HEK293T (cell line): ENCODE measurements at places on chromosomes 1 and 21.

DNA sequence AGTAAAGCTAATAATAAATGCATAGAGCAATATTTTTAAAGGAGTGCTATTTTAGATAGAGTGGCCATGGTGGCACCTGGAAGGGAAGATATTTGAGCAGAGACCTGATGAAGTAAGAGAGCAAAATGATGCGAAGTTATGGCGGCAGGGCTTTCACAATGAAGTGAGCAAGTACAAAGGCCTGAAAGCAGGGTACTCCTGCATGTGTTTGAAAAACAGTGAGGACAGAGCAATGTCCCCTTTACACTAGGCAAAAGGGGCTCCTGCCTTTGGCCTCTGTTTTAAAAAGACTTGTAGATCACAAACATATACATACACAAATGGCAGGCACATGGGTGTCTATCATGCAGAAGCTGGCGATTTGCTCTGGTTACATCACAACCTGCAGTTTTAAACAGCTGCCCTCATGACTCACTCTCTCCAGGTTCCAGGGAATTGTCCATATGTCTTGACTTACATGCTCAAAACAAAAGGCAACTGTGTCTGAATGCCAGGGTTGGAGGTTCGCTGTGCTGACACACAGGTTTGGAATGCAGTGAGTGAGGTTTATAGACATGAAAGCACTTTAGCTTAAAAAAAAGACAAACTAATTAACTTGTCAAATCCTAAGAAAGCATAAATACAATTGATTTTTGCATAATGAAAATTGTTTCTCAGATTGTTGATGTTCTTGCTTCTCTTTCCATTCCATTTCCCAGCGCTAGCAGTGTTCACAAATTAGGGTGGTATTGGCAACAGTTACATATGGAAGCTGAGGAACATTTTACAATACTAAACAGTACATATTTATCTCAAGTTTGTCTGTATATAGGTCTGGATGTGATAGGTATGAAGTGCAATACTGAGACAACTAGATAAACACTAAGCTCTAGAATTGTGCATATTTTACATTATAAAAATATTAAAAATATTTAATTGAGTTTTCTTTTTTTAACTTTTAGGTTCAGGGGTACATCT lies 313.9 kb downstream of the BARHL2 start:
- DNase-seq: peak; percentile 45

DNA sequence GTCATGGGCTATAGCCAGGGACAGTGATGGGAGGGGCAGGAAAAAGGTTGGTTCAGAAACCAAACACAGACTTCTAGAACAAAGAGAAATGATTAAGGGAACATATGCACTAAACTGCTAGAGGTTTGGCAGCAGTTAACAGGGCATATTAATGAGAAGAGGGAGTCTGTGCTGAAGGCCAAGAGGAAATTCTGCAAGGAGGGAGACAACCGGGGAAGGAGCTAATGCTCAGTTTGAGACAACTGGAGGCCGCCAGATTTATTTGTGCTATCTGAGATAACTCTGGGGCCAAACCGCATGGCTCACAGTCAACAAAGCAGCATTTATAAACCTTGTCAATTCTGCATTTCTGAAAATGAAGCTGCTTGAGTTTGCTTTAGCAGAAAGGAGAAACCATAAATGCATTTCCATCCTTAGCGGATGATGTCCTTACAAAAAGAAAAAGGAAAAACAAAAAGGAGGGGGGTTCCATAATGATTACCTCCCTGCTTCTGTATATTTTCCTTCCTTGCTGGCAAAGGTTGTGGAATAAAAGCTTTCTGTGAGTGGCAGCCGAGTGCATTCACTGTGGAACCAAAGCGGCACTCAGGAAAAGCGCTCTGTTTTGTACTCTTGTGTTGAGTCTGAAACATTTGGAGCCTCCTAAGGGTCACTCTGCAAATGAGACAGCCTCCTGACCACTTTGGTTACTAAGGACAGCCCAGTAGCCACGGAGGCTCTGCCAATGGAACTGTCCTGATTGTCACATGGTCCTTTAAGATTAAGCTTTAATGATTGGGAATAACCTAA lies 70.3 kb downstream of the SIM2 start:
- no peak for DNase-seq

GRCh38 chr1:50930965-50931737 lies 28.9 kb downstream of the FAF1 start:
- no peak for DNase-seq

GRCh38 chr1:115954684-115955083 lies 21.6 kb upstream of the SLC22A15 start:
- no peak for DNase-seq

GRCh38 chr1:101967871-101968270 lies 28.9 kb downstream of the OLFM3 start:
- DNase-seq: no peak

- no peak for DNase-seq
Measured at GRCh38 chr1:21332554-21333311, 42.5 kb upstream of the ECE1 start.

DNA sequence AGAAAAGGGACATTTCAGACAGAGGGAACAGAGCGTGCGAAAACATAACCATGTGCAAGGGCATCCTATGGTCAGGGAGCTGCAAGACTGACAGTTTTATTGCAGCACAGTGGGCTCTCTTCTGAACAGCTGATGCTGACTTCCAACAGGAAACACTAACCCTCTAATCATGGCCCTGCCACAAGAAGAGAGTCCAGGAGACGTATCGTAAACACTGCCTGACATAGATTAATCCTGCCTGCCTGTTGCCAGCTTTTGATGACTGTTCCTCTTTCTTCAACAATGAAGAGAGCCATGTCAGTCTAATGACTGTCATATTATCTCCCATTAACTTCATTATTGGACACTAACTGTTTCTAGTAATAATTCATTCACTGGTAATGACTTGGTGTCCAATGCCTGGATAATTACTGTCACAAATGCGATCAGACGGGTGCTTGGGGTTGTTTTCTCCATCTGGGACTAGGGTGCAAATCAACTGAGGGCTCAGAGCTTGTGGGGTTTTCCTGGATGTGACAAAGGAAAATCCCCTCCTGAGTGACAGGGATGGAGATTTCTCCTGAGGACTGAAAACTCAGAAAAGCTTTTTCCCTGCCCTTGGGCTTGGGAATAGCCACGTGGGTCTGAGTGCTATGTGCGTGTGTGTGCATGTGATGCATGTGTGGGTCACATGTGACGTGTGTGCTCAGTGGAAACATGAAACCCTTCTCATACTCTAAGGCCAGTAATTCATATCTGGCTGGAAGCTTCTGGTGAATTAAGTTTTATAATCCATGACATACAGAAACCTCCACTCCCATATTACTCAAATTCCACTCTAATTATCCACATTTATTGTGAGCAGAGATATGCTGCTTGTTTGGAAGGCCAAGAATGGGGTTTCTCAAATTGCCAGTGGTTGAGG lies 144.0 kb upstream of the PLXNA2 start:
- no peak for DNase-seq

- DNase-seq: no peak
Measured at GRCh38 chr21:39060485-39061083, 122.7 kb downstream of the PSMG1 start.

DNA sequence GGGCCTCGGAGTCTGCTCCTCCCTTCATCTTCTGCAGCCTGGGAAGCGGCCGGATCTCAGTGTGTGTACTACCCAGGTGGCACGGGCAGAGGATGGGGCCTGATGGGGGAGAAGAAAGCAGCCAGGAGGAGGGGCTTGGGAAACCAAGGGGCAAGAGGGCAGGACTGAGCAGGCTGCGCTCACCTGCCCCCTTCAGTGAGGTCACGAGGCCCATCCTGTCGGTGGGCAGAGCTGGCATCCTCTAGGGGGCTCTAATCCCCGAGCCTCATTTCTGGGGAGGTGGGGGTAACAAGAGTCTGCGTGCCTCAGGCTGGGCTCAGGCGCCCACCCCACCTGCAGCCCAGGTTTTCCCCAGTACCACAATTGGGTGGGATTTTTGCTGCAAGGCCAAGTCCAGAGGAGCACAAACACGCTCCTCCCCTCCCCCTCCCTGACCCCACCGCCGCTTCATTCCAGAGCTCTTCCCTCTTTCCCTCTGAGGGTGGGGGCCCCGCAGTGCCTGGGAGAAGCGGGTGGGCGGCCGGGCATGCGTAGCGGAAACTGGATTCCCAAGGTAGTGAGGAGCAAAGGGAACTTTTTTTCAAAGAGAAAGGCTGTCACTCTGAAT lies 1.8 kb upstream of the WNT3A start:
- DNase-seq: peak; percentile 12

GRCh38 chr1:19339214-19339861 lies 27.2 kb downstream of the SLC66A1 start:
- no peak for DNase-seq

DNA sequence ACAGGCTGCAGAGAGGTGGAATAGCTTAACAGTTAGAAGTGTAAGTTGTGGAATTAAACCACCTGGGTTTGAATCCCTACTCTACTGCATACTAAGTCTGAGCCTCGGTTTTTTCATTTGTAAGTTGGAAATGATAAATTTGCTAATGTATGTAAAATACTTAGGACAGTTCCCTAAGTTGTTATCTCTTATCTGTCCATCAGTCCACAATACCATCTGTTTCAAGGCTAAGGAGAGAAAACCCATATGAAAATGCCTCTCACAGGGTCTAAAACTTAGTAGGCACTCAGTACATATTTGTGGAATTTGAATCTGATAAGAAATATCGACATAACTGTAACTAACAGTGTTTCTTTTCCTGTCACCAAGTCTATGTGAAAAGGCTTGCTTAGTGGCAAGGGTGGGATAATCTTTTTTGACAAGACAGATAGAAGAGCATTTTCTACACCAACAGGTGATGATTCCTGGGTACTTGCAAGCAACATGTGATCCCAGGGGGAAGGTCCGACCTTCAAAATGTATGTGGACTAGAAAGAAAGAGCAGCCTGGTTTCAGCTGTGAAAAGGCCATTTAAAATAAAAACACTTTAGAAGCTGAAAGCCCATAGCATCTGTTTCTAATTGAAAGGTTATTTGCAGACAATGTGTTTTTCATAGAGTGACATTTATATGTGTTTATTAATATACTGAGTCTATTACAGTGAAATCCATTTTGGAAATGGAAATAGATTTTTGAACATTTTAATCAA lies 202.9 kb downstream of the HHAT start:
- DNase-seq: no peak

- DNase-seq: no peak
Measured at GRCh38 chr1:178376008-178376407, 120.8 kb downstream of the CLEC20A start.
